ENCODE measurements at places on chromosomes 6 and 20.

GRCh38 chr6:128600397-128600951, 80.1 kb upstream of the PTPRK start:
- H3K4me3 ChIP-seq, result no peak overlapping the region
- H3K27me3 ChIP-seq, result no peaks in the 10 kb centered on the region

- H3K4me1 ChIP-seq, result no peaks in the 10 kb centered on the region
- H3K27ac ChIP-seq, result no peak overlapping the region
- no peak for DNase-seq
- H3K27me3 ChIP-seq, result no peaks in the 10 kb centered on the region
- H3K36me3 ChIP-seq, result no peaks in the 10 kb centered on the region
- no peak overlapping the region for H3K4me3 ChIP-seq
Measured at GRCh38 chr6:69901361-69901760, 35.0 kb downstream of the COL19A1 start.

- no peaks in the 10 kb centered on the region for H3K36me3 ChIP-seq
- H3K27me3 ChIP-seq, result no peaks in the 10 kb centered on the region
- H3K27ac ChIP-seq, result peak overlapping the region; percentile 54
- DNase-seq, result no peak
Measured at GRCh38 chr6:3337521-3338350, 79.0 kb downstream of the PSMG4 start.

DNA sequence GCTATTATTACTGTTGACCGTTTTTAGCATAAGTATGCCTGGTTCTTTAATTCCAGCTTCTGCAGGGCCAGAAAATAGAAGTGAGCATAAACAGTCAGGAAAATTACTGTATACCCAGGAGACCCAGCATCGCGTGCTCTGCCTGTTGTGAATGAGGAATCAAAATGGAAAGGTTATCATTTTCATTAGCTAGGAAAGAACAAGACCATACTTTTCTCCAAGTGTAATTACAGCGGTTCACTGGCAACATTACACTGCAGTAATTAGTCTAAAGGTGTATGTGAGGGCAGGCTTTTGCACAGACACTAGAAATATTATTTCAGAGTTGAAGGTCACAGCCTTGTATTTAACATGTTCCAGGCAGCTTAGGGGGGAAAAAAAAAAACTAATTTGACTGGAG, 403.8 kb upstream of the SOX4 start:
- H3K4me1 ChIP-seq, result no peaks in the 10 kb centered on the region
- no peaks in the 10 kb centered on the region for H3K27me3 ChIP-seq
- H3K4me3 ChIP-seq, result no peak overlapping the region

- H3K4me1 ChIP-seq, result no peaks in the 10 kb centered on the region
- H3K27ac ChIP-seq, result no peak overlapping the region
- H3K36me3 ChIP-seq, result no peaks in the 10 kb centered on the region
- H3K27me3 ChIP-seq, result peaks cover 4% of the 10 kb centered on the region
Measured at GRCh38 chr20:31972471-31973021, 4.6 kb downstream of the XKR7 start.
